ENCODE measurements at places on chromosomes 12 and 14.
A peak's percentile ranks its signal among the peaks of the same experiment; 100 is the strongest.

DNA sequence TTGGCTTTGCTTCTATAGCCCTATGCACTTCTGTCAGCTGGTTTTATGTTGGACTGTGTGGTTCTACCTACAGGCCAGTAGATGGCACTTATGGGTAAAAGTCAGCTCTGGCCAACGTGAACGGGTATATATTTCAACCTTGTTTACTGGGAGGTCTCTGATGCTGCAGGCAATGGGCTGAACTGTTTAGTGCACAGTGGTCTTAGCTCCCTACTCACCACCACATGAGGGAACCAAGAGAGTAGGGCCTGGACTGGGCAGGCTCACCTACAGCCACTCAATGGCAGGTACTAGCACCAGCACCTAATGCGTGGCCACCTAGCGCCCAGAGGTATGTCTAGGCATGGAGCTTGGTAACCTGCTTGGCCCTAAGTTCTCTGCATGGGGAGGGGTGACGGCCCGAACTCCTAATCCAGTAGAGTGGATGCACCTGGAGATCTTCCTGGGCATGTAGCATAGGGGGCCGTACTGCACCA is 481.8 kb downstream of the TMEM117 start:
- peak; percentile 7 for DNase-seq

DNA sequence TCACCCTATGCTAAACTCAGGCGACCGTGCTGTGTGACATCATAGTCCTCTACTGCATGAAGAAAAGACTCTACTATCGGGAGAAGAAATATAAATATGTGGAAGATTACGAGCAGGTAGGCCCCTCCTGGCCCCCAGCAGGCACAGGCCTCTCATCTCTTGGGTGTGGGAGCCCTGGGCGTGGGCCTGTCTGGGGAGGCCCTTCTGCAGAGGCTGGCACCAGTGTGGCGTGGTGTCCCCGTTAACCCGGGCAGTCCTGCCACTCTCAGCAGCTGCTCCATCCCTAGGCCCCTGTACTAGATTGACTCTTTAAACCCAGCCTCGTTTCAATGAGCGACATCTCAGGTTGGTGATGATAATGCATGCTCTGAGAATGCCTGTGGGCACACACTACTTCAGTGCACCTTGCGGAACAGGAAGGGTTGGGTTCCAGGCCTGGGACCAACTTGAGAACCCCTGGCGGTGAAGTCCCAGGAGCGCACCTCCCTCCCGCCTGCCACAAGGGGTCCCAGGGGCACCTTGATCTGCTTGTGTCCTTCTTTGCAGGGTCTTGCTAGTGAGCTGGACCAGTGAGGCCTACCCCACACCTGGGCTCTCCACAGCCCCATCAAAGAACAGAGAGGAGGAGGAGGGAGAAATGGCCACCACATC is 23.2 kb downstream of the P2RX4 start:
- no peak for DNase-seq

DNA sequence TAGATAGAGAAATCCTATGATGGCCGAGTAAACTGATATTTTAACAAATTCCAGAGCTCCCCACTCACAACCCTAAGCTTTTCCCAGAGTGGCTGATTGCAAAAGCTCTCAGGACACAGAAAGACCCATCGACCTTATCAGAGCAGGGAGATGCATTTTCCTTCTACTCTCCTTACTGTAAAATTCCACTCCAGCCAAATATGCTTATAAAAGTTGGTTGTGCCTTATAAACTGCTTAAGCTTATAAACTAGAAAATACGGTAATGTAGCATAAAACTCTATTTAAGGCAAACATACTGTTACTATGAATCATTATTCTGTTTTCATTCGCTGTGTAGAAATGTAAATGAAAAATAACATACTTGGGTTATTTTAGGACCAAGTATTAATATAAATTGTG is 41.6 kb upstream of the TRHDE start:
- DNase-seq, result peak; percentile 32

GRCh38 chr12:52912711-52913430 is 8.0 kb upstream of the KRT8 start:
- no peak for DNase-seq

- DNase-seq, result no peak
These were observed 26.9 kb downstream of the BATF start for GRCh38 chr14:75549169-75549568.

- no peak for DNase-seq
These were observed 334.3 kb upstream of the FBXO33 start for GRCh38 chr14:39766397-39767000.

- no peak for DNase-seq
These were observed 31.1 kb upstream of the DHRS7 start for GRCh38 chr14:60196291-60196690.

GRCh38 chr12:13591488-13591887 is 389.9 kb downstream of the GRIN2B start:
- no peak for DNase-seq

DNA sequence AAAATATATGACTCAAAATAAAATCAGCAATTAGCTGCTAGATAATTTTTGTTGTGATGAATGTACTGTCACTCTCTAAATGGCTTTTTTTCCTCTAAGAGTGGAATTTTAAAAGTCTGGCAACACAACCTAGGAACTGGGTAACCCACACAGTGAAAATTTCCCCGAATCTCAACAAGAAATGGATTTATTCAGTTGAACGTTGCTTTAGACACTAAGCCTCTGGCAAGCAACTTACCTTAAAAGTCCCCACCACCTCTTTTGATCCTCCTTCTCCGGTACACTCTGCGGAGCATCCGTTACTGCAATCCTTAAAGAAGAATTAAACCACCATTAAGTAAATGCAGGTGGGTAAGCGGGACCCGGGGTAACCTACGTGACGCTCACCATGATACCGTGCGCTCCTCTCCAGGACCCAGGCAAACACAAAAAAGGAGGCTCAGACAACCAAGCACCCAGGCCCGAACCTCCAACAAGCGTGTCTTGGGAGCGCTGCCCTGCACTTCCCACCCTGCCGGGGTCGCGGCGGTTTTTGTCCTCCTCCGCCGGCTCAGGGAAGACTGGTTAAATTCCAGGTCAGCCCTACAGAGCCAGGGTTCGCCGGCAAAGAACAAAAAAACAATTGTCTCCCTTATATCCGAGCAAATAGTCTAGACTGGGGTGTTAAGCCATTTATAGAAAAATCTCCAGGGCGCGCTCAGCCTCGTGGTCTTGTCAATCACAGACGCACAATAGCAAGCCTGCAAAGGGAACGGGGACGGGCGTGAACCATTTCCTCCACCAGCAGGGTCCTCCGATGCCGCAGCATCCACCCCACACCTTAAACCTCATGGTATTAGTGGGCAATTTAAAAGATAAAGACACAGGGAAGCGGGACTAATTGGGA is 47.1 kb downstream of the BCAT1 start:
- no peak for DNase-seq

GRCh38 chr12:105329926-105330282 is 587 bp upstream of the C12orf75 start:
- no peak for DNase-seq
